ENCODE measurements at places on chromosomes 4 and X.

DNA sequence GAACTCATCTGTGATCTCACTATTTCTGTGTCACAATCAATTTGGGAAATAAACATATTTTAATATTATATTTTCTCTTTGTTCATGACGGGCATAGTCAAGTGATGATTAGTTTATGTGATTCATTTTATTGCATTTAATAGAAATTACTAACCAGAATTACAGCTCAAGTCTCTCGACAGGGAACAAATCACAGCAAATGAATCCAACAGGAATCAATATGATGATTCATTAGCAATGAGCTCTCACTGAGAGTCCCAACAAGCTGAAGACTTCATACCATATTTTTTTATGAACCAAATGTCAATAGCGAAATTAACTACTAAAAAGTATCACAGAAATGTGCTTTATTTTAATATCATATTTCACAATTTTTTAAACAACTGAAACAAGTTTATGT lies 649.7 kb downstream of the GRID2 start:
- DNase-seq: no peak

DNA sequence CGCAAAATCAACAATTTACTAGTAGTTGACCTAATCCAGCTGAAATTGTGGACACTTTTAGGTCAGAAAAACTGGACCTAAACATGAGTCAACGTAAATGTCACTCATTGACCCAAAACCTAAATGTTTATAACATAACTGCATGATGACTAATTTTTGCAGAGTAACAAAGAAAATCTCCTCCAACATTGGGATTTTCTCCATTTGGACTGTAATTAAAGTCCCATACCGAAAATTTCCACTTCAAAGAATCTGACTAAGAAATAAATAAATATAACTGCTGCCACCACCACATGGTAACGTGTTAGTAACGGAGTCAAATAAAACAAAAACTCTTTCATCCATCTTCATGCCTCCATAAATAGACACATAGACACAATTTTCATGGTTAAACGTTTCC lies 1.9 kb downstream of the ADGRA3 start:
- peak; percentile 82 for DNase-seq

- no peak for DNase-seq
Observed at GRCh38 chrX:53087388-53087831, 5.2 kb downstream of the TSPYL2 start.

DNA sequence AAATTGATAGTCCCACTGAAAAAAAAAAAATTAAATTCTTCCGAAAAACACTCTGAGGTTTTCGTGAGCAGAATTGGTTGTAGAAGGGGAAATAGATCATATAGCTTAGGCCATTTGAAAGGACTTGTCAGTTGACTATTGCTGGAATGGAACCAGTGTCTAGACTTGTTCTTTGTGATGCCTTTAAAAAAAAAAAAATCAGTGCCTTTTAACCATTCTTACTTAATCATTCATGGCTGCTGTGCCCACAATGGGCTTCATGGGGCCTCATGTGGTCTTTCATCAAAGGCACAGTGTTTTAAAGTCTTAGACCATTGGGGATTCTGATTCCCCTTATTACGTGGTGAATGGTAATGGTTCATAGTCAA lies 139.3 kb downstream of the AFF1 start:
- DNase-seq: no peak

DNA sequence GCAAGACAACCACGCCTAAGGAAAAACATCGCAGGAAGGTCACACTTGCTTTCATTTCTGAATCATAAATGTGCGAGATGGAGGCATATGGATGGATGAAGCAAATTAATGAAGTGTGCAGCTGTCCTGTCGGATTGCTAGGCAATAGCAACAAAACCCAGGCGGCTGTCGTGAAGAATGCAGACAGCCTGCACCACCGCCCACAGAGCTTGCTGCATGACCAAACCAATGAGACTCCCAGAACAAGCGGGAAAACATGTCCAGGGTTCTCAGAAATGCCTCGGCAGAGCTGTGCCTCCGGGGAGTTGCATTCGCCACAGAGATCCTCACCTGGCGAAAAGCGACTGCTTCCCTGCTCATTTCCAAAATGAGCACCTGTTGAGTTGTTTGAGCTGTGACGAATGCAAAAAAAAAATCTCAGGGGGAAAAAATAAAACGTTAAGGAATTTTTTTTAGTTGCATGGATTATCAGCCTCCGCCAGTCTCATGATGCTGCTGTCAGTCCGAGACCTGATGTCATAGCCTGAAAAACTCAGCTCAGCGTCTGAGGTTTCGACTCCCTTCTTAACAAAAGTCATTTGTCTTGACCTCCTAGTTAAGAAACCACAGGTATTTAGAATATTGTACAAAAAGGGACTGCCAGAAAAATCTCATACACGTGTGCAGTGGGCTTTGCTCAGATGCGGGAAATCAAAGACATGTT lies 155.5 kb upstream of the MXRA5 start:
- no peak for DNase-seq

GRCh38 chr4:82898322-82899243 lies 2.0 kb upstream of the THAP9 start:
- DNase-seq: peak; percentile 92

- no peak for DNase-seq
Observed at GRCh38 chrX:40325161-40325560, 227.4 kb upstream of the BCOR start.

DNA sequence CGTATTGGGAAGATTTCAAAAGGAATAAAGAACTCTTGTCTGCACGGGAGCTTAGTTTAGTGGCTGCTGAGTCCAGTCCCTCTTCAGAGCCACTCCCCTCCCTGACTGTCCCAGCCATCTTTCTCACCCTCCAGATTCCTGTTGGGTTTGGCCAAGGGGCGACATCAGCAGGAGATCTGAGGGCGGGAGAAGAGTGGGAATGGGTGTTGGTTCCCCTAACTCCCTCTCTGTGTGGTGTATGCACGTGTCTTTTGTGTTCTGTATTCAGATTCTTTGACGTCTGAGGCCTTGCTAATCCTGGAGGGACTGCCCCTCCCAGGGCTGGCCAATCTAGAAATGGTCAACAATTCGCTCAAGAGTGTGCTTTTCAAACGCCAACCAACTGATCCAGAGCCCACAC lies 37.4 kb downstream of the CYTL1 start:
- no peak for DNase-seq

- no peak for DNase-seq
Observed at GRCh38 chrX:100363896-100364295, 46.2 kb downstream of the PCDH19 start.

DNA sequence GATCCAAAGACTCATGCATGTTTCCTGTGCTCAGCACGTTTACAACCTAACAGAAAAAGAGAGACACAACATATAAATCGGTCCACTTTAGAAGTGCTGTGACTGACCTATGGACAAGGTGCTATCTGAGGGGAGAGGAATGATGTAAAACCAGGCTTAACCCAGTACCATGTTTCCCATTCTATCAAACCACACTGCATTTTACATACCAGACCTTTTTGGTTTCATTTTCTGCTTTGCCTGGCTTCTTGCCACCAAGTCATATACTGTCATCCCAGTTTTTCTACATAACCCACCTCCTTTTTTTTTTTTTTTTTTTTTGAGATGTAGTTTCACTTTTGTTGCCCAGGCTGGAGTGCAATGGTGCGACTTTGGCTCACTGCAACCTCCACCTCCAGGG lies 82.2 kb downstream of the KLF8 start:
- DNase-seq: no peak

- peak; percentile 48 for DNase-seq
Observed at GRCh38 chr4:128299848-128300247, 12.2 kb upstream of the PGRMC2 start.

DNA sequence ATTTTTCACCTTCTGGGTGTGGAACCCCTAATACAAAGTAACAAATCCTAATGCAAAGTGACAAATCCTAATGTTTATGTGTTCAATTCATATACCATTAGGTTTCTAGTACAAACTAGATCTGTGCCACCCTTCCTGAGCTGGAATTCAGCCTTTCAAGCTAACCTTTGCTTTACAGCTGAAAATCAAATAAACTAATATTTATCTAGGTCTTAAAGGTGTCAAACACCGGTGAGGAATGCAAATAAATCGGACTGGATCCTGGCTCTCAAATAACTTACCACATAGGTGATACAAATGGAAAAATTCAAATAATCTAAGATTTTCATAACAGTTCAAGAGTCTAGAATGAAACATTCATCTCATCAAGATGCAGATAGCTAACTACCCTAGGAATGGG lies 11.6 kb downstream of the IRF2 start:
- DNase-seq: no peak

GRCh38 chrX:117510453-117510852 lies 606.2 kb downstream of the KLHL13 start:
- DNase-seq: no peak

DNA sequence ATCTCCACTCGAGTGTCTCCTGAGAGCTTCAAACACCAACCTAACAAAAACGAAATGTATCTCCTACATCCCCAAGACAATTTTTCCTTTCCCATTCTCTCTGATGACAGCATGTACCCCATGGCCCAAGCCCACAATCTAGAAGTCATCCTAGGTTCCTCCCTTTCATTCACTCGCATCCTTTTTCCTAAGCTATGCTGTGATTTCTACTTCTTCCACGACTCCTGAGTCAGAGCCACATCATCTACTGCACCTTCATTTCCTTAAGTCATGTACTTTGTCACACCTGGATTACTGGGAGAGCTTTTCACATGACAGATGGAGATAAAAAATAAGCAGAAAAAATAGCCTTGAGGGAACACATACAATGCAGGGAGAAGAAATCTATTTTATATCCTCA lies 20.1 kb downstream of the C4orf36 start:
- DNase-seq: no peak

DNA sequence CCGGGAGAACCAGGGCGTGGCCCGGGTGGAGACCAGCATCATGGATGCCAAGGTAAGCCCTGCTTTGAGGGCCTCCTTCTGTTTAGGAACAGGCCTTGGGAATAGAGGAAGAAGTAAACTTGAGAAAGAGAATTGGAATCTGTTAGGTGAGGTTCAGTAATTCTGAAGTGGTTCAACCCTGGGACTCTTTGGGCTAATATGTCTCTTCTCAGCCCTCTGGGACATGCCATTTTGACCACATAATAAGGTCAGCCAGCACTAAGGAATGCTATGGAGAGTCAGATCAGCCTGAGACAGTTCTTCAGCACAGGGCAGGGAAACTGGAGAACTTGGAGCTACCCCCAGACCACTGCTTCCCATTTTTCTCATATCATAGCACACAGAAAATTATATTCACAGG lies 63.3 kb upstream of the PRPS1 start:
- DNase-seq: peak; percentile 67

GRCh38 chr4:74098427-74098994 lies 484 bp downstream of the CXCL2 start:
- no peak for DNase-seq

- DNase-seq: no peak
Observed at GRCh38 chr4:177737387-177737940, 295.2 kb upstream of the AGA start.

DNA sequence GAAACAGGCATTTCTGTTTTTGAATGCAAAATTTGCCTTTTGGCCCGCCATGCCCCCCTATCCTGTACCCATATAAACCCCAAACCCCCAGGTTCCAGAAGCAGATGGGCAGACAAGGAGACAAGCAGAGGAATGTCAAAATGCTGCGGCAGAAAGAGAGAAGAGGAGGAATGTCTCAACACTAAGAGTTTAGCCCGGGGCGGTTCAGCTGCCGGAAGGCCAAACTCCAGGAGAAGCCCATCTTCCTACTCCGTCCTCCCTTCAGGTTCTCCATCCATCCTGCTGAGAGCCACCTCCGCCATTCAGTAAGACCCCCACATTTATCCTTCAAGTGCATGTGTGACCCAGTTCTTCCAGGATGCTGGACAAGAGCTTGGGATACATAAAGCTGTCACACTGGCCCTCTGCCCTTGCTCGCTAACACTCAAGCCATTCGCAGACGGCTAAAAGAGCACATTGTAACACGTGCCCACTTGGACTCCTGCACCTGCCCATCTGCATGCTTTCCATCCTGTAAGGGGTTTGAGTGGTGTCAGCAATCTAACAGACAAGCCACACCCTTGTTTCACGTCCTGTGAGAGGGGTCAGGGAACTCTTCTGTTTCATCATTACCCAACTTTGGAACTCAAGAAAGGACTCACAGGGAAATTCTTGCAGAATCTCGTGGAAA lies 31.3 kb downstream of the TLR10 start:
- DNase-seq: no peak

GRCh38 chr4:168639914-168640313 lies 143.1 kb downstream of the PALLD start:
- no peak for DNase-seq

DNA sequence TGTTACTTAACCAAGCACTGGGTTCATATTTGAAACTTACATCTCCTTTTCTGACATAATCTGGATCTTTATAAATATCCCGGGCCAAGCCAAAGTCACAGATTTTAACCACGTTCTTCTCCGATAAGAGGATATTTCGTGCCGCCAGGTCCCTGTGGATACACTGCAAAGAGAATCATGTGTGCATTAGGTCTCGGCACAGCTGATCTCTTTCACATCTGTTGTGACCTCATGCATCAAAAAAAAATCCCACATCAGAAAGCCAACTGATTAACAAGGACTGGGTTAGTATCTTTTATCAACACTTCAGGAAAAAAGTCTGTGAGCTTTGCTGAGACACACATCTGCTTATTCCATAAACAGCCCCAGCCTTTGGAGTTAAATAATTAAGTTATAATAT lies 35.5 kb downstream of the KDR start:
- no peak for DNase-seq

- no peak for DNase-seq
Observed at GRCh38 chr4:95742872-95743271, 97.0 kb upstream of the PDHA2 start.

DNA sequence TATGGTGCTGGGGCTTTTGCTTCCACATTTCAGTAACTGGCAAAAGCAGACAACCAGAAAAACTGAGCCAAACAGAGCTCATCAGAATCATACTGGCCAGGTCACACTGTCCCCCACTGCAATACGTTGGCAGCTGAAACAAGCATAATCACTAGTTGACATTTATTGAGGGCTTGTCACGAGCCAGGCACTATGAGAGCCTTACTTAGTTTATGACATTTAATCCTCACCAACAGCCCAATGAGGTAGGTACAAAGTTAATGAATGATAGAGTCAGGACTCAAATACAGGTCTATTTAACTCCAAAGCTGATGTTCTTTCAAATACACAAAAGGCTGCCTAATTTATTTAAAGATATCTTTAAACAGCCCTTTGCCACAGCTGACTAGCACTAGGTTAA lies 174.0 kb upstream of the MBNL3 start:
- no peak for DNase-seq

- DNase-seq: no peak
Observed at GRCh38 chr4:128663325-128663724, 146.2 kb upstream of the JADE1 start.

GRCh38 chrX:100600758-100601157 lies 16.0 kb downstream of the TNMD start:
- no peak for DNase-seq

DNA sequence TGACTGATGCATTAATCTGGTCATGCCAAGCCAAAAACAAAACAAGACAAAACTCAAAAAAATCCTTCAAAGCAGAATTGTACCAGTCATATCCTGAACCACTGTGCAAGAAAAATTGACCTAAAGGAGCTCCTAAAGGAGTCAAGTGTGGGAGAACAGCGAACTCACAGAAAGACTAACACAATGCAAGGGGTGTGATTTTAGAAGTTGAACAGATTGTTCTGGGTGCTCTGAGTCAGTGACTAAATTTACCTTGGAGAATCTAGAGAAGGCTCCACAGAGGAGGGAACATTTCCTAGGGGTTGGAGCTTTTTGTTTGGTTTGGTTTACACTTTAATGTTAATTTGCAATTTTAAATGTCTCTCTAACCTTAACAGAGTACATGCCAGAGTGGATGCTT lies 48.9 kb upstream of the PHF8 start:
- no peak for DNase-seq

Data from EH (cell line).